ENCODE measurements at places on chromosomes 4 and X.

- no peak for DNase-seq
Observed at GRCh38 chr4:10458177-10458576, 951 bp upstream of the ZNF518B start.

DNA sequence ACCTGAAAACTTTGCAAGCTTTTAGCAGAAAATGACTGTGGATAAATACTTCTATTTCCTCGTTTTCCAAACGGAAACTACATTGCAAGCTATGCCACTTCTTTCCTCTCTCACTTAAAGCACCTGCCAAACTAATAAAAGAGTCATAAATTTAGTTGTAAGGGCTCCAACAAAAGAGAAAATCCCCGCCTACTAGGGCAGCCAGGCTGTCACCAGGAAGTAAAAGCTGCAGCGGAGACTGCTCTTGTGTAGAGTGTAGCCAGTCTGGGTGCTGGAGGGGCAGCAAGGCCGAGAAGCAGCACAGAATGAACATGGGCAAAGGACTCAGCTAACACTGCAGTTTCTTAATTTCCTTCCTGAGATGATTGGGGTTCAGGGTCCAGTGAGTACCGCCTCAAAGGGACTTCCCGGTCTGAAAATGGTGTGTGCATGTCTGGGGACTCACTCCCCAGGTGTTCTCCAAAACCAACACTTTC is 89.3 kb upstream of the MAML3 start:
- no peak for DNase-seq

DNA sequence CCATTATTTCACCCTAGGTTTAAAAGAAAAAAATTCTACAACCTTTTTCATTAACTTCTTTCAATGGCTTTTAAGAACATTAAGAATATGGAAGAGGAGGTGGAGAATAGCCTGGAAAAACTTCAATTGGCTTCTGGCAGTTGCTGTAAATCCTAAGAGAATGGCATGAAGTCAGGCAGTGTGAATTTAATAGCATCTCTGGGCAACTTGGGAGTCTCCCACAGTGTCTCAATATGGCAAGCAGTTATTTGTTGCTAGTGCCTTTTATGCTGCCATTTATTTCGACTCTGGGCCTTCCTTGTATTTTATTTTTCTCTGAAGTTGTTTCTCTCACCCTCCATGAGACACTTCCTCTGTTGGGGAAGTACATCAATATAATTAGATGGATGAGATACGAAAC is 322.1 kb downstream of the CBLL2 start:
- DNase-seq, result no peak

DNA sequence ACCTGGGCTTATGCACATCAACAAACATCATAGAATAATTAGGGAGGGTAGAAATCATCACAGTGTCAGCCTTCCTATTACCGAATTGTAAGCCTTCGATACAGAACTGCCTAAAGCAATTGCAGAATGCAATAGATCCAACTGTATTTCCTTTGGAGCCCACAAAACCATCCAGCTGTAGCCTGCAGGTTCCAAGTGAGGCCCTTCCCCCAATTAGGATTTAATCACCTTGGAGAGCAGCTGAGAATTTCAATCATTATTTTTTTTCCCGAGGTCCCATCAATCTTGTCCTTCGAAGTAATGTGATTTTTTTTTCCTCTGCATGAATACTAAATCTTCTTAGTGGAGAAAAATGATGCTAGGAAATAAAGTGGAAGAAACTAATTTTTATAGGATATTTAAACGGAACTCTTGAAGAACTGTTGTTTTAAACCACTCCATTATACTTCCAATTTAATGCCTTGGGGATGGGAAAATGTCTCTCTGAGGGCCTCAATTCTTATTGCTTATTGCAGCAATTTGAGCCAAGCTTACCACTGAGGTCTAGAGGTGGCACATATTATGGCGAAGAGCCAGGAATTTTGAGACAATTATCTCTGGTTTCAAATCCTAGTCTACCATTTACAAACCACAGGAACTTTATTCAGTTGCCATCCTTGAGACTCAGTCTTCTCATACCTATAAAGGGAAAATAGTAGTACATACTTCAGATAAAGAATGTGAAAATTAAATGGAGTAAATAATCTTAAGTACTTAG is 953.4 kb upstream of the IGFBP7 start:
- no peak for DNase-seq

GRCh38 chr4:82797405-82798111 is 1.0 kb downstream of the SCD5 start:
- no peak for DNase-seq

DNA sequence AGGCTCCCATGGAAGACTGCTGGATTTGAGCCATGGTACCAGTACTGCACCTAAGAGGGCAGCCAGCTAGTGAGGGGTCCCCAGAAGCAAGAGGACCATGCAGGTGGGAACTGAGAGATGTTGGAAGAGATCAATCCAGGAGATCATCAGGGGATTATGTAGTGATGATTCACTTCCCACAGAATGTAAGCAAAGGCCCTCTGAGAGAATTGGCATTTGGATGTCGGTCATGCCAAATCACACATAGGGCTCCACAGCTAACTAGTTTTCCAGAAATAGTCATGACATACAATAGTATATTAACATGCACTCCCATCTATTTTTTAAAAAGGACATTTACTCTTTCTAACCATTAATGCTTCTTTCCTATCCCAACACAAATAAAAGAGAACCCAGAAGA is 112.5 kb downstream of the RASGEF1B start:
- no peak for DNase-seq

DNA sequence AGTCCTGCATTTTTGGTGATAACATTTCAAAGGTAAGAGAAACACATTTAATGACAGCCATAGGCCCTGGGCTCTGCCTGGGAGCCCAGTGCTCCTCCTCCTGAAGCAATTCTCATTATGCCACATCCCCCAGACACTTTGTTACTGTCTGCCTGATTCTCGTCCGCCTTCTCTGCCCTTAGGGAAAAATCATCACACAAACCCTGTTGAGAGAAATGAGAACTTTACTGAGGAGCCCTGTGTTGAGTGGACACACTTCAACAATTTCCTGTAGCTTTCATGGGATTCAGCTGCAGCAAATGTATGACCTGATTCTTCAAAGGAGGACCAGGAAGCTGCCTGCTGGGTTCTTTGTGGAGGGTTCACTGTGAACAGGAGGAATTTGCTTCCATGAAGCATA is 566.5 kb upstream of the FRG1 start:
- DNase-seq, result no peak

DNA sequence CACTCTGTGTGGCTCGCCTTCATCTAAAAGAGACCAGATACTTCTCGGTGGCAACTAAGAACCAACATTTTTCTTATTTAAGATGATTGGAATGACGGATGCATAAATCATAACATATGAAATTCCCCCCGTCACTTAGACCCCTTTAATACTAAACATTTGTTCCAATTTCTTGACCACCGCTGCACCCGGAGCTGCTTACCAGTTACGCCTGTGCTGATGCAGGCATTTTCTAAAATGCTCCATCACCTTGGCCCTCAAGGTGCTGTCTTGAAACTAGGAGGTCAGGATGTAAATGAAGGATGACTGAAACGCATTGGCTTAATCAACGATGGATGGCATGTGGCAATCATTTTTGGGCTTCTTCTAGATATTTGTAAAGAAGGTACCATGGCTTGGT is 130.0 kb downstream of the CPZ start:
- DNase-seq, result no peak

GRCh38 chr4:16492872-16493271 is 266.6 kb upstream of the TAPT1 start:
- no peak for DNase-seq

- no peak for DNase-seq
Observed at GRCh38 chrX:119996600-119997524, 53.3 kb upstream of the NKAP start.

DNA sequence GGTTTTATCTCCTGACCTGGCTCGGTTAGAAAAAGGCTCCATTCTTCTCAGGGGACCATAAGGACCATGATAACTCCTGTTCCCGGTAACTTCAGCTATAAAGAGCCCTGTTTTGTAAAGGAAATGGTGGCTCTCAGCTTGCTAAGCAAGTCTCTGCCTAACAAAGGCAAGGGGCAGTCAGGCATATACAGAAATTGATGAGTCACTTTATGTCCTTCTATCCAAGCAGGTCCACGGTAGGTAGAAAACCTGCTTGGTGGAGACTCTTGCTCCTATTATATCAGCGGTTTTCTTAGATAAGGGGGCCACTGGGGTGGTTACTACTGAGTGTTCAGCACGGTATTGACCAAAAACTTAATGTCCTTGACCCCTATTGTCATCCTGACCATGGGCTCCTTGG is 203.0 kb upstream of the KLF8 start:
- no peak for DNase-seq

GRCh38 chr4:153205757-153206156 is 1.5 kb downstream of the TRIM2 start:
- DNase-seq, result no peak

DNA sequence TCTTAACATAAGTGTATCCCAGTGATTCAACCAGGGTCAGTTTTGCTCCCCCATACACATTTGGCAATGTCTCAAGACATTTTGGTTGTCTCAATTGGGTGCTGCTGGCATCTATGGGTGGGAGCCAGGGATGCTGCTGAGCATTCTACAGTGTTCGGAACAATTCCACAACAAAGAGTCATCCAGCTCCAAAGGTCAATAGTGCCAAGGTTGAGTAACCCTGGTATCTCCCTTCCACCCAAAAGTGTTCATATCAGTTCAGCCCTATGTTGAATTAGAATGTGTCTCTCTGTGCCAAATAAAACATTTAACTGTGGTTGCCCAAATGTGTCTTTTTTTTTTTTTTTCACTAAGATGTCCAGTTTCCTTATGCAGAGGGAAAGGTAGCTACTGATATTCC is 129.4 kb upstream of the RAI2 start:
- DNase-seq, result no peak

DNA sequence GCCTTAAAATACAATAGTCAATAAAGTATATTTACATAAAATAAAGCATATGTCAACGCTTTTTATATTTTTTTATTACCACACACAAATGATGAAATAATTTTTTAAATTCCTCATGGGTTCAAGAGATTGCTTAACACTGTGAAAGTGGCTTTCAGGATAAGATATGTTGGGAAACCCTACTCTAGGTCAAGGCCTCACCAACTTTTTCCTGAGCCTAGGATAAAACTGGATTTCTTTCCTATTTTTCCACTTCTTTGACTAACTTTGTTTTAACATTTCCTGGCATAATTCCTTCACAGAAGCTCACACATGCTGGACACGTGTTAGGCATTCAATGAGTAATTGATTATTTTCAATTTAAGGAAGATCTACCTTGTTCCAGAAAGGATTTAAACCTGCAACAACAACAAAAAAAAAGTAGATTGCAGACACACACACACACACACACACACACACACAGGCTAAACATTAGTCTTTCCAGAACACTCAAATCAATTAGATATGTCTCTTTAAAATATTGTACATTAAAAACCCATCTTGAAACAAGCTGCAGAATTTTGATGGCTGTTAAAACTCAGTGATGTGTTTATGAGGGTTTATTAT is 9.1 kb downstream of the KLB start:
- DNase-seq, result no peak

- DNase-seq, result no peak
Observed at GRCh38 chr4:15398001-15398400, 29.8 kb upstream of the C1QTNF7 start.

DNA sequence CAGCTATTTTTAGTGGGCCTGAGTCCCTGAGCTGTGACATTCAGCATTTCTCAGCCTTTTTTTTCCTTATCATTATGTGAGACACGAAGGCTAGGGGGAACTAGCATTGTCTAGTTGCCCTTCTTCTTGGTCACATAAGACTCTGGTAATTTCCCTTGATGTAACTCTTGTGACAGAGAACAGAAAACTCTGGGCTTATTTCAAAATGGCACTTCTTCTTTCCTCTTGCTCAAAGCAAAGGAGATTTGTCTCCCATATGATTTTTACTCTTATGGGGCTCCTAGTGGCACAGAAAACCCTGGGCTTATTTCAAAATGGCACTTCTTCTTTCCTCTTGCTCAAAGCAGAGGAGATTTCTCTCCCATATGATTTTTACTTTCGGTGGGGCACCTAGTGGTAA is 14.7 kb downstream of the ATXN3L start:
- no peak for DNase-seq
